ENCODE measurements at places on chromosomes 3 and 15.

DNA sequence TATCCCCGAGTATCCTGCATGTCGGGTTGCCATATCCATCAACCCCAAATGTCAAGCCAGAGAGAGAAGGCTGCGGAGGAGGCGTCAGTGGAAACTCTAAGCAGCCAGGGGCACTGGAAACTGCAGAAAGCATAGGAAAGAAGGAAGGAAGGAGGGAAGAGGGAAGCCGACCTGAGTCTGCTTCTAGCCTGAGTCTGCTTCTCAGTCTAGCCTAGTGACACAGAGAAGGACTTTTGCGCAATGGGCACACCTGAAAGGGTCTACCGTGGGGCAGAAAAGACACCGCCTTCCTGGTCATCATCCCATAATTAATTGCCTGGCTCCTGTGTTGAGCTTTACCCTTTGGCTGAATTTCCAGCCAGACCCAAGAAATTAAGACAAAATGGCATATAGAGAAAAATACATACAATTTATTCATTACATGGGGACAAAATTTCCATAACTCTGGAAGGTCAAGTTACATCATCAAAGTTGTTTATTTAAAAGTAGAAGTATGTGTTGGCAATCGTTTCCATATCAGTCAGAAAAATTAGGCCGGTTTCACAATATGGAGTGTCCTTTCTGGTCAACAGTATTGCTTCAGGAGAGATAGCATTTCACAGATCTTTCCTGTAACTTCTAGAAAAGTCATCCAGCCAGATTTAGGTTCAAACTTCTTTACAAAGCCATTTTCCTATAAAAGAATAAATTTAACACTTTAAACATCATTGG, 10.3 kb downstream of the BCL2A1 start:
- DNase-seq = no peak

DNA sequence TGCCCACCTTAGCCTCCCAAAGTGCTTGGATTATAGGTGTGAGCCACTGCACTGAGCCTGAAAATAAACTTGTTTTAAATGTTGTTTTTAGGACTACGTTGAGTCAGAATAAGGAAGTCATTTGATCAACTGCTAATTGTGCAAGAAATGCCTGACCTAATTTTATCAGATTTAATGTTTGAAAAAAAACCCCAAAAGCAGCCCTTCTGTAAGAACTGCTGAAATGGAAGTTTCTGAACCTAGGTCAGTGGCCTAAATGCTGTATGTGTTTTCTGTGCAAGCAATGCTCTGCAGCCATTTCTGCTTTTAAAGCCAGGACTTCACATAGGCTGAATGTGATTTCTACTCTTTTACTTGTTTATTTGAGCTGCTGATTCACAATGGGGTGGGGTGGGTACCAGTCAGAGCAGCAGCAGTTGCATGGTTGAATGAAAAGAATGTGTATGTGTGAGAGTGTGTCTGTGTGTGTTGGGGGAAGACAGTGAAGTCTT, 6.6 kb downstream of the GPX1 start:
- DNase-seq = no peak

DNA sequence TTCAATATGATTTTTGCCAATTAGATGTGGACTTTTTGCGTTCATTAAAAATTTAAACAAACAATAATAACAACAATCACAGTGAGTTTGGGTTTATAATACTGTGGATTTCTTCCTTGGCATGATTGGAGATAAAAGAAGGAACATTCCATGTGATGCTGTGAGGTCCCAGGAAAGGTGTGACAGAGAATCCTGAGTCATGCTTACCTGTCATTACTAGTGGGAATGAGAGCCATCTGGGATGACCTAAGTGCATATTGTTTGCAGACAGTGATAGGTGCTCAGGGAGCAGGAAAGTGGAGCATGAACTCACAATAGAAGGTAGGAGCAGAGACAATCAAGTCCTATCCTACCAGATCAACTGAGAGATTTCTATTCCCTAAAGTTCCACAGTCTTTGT, 766.5 kb upstream of the CFAP20DC start:
- DNase-seq = no peak

GRCh38 chr15:46607077-46607476, 972.2 kb downstream of the SQOR start:
- no peak for DNase-seq

- DNase-seq = no peak
Measured at GRCh38 chr3:61813636-61814035, 252.3 kb downstream of the PTPRG start.
